ENCODE measurements at places on chromosomes 1 and 21.

DNA sequence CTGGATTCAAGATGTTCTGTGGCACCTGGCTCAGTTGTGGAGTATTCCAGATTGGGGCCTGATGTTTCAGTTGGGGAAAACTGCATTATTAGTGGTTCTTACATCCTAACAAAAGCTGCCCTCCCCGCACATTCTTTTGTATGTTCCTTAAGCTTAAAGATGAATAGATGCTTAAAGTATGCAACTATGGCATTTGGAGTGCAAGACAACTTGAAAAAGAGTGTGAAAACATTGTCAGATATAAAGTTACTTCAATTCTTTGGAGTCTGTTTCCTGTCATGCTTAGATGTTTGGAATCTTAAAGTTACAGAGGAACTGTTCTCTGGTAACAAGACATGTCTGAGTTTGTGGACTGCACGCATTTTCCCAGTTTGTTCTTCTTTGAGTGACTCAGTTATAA is 7.2 kb downstream of the FPGT start:
- no peak for DNase-seq

- DNase-seq = no peak
These were observed 8.3 kb downstream of the NHLH2 start for GRCh38 chr1:115832651-115833050.

GRCh38 chr1:41905093-41905675 is 13.5 kb downstream of the HIVEP3 start:
- no peak for DNase-seq

- DNase-seq = no peak
These were observed 32.3 kb downstream of the CFAP57 start for GRCh38 chr1:43204394-43204793.

- DNase-seq = no peak
These were observed 14.0 kb downstream of the SESN2 start for GRCh38 chr1:28273216-28273860.

GRCh38 chr21:29293495-29293894 is 5.2 kb upstream of the BACH1 start:
- no peak for DNase-seq

DNA sequence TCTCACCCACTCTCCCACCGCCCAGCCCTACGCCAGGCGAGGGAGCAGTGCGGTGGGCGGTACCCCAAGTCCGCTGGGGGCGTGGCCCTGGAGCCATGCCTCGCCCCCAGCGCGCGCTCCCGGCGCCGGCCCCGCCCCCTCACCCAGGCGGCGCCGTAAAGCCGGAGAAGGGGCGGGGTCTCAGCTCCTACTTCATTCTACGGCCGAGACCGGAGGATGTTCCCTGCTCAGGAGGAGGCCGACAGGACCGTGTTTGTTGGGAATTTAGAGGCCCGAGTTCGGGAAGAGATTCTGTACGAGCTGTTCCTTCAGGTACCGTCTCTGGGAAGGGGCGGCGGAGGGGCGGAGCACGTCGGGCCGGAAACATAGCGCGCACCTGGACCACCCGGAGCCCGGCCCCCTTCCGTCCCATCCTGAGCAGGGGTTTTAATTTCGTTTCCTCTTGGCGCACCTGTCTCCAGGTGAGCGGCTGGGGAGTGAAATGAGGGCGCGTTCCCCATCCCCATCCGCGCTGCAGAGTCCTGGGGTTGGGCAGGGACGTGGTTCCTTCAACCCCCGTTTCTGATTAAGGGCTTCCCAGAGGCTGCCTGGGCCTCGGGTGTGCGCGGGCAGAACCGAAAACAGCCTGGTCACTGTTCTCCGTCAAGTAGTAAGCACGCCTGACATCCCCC is at the start of gene RBM11:
Gene RBM11, plus strand, starts transcription at position 187 of the 671 bp plus-strand sequence. Its CDS starts 30 bp downstream, at position 217.
- no peak for DNase-seq

- no peak for DNase-seq
These were observed 4.8 kb downstream of the CTH start for GRCh38 chr1:70415882-70416281.

GRCh38 chr1:1164701-1165451 is 8.8 kb upstream of the TTLL10 start:
- no peak for DNase-seq

DNA sequence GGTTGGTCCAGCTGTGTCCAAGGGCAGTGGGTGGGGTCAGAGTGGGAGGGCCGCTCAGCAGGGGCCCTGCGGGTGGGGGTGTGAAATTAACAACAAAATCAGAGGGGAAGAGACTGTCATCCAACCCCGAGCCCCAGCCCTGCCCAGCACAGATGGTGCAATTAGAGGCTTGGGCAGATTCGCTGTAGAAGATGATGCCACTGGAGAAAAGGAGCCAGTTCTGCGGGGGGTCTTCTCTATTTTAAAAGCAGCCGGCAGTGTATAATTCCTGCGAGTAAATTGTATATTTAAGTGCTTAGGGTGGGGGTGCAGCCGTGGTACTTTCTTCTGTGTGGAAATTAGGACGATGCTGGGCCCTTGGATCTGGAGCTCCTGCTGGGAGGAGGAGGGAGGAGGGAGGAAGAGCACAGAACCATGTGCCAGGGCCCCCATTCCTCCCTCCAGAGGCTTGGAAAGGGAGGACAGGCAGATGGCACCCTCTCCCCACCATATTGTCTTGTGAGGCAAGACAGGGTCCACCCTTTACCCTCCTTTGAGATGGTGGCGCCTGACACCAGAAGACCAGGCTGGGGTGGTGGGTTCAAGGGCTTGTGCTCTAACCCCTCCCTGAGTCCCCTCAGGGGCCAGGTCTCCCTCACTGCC is 89.2 kb downstream of the ACTL8 start:
- no peak for DNase-seq

GRCh38 chr1:154193821-154194220 is 1.9 kb upstream of the TPM3 start:
- DNase-seq = no peak

DNA sequence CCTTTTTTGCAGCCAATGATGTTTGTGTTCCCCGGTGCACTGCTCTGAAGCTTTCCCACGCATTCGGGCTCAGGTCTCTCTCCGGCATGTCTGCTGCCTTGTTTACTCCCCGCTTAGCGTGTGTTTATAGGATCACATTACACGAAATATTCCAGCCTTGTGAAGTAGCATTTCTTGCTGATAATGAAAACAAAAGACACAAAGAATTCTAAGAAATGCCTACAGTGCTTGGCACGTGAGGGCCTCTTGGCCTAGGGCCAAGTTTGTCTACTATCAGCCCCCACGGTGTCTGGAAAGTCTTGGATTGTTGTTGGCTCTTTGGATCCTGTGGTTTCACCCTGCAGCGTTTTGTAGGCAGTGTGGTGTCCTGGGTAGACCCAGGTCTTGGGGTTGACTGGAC is 11.2 kb upstream of the GSTM4 start:
- DNase-seq = no peak

GRCh38 chr1:203667616-203668015 is 41.0 kb downstream of the ATP2B4 start:
- DNase-seq = no peak

DNA sequence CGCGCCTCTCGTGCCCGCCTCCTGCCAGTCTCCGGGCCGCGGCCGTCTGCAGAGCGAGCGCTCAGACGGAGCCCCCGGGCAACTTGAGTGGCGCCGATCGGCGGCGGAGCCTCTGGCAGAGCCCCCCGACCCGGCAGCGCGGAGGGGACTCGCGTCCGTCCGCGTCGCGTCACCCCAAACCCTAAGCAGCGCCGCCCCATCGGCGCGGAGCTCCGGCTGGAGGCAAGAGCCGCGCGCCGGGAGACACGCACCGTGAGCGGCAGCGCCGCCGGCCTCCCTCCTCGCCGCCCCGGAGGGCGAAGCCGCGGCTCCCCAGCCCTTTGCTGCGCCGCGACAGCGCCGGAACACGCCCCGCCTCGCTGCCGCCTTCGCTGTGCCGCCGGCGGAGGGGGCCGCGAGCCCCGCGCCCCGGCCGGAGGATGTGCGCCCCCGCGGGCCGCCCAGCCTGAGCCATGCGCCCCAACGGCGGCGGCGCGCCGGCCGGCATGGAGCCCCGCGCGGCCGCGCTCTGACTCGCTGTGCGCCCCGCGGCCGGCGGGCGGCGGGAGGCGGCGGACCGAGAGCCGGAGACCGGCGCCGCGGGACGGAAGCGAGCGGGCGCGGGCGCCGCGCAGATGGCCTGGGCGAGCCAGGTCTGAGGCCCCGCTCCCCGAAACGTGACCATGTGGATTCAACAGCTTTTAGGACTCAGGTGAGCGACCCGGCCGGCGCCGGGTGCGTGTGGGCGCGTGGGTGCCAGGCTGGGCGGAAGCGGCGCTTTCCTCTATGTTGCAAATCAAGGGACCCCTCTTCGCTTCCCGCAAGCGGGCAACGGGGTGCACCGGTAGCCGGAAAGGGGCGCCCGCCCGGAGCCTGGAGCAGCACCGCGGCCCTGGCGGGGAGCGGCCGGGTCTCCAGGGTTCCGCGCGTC is 610 bp downstream of the AJAP1 start:
- DNase-seq = no peak

GRCh38 chr1:147273409-147274336 is 31.2 kb downstream of the CHD1L start:
- peak; percentile 44 for DNase-seq

DNA sequence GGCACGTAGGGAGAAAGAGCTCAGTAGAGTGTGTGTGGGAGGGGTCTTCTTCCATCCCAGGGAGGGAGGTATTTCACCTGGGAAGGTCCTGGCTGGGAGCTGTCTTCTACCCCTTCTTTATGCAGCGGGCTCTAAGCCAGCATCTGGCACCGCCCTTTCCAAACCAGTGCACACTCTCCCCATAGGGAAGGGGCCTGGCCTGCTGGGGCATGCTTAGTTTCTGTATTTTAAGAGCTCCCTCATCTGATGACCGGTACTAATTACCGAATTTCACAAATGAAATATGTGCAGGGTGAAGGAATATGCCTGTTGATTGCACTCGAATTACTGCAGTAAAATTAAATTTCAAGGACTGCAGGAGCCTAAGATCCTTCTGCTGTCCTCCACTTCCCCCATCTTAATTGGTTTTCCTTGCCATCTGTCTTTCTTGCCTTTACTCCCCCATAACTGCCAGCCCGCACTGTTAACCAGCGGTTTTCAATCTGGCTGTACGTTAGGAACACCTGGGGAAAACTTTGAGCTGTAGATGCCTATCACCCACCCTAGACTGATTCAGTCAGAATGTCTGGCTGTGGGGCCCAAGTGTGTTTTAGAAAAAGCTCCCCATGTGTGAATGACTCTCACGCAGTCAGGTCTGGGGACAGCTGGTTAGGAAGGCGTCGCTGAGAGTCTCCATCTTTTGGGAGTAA is 20.1 kb downstream of the GALNT2 start:
- DNase-seq = no peak

- DNase-seq = no peak
These were observed 9.8 kb upstream of the HPCAL4 start for GRCh38 chr1:39701049-39701439.

GRCh38 chr21:39481886-39482285 is 30.1 kb downstream of the SH3BGR start:
- DNase-seq = no peak

- DNase-seq = no peak
These were observed 785.2 kb upstream of the B3GALT2 start for GRCh38 chr1:193971595-193971994.

DNA sequence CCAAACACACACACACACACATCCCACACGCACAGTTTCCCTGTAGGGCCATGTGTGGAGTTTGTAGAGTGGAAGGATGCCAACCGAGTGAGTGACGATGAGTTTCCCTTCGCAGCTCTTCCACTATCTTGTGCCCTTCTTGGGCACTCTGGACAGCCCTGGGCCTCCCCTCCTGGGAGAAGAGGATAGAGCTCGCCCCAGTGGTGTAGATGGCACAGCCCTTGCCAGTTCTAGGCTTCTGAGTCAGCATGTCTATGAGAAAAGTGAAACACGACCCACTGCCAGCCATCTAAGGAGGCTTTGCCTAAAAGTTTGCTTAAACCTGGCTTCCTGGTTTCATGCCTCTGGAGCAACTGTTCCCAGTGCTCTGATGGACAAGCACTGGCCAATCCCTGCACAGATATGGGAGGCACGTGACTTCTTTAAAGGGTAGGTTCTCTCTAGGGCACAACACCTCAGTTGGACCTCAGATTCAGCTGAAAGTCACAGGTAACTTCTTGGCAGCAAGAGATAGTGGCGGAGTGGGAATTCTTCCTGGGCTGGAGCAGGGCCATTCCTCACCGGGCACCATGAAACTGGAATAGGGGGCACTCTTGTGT is 195.9 kb upstream of the GALNT2 start:
- no peak for DNase-seq

DNA sequence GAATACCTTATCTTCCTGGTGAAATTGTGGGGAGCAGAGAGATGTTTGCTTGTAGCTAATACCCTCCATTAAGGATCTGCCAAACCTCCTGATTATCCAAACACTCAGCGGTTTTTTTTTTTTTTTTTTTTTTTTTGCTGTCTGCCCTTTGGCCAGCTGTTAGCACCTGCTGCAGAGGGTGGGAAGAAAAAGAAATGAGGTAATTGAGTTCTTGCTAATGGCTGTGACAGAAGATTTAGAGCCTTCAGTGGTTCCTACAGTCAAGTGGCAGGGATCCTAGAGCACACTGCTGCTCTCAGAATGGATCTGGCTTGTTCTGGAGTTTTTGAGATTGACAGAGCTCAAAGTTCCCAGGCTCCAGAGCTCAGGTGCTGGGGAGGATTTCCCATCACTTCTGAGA is 342.5 kb downstream of the DISC1 start:
- no peak for DNase-seq

GRCh38 chr1:87197641-87198040 is 131.0 kb upstream of the LMO4 start:
- no peak for DNase-seq

GRCh38 chr1:62573675-62574074 is 23.6 kb upstream of the ANGPTL3 start:
- no peak for DNase-seq

- no peak for DNase-seq
These were observed 12.7 kb downstream of the NFASC start for GRCh38 chr1:204883405-204883804.

GRCh38 chr1:214124281-214124805 is 136.6 kb downstream of the PROX1 start:
- peak; percentile 55 for DNase-seq

DNA sequence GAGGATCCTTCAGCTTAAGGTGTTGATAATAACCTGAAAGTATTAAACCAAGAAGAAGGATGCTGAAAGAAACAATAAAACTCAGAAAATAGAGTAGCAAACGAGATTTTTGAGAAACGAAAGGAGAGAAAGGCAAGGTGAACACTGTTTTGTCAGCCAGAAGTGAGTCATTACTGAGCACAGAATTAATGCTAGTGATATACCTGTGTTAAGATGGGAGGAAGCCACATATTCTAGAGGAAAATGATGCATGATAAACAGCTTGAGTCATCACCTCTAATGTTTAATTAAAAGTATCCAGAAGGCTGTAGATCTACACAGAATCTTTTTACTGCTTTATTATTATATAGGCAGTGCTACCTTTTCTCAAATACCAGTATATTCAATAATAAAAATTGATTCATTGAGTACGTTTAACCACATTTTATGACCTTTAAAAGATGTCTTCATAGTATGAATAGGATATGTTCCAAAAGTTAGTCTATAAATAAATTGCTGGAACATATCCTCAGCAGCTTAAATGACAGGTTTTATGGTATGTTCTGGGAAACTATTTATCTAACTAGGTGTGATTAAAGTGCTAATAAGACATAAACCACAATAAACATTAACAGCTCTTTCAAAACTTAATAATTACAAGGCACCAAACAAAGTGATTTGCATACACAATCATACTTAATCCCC is 10.3 kb downstream of the SH3GLB1 start:
- DNase-seq = no peak

Measured in pulmonary artery endothelial cell (primary cell).